ENCODE measurements at places on chromosomes 12 and 14. TPM values are rescaled to one million over a fixed set of nuclear protein-coding genes. Genes with fewer than 3 reads are reported as not detected.

DNA sequence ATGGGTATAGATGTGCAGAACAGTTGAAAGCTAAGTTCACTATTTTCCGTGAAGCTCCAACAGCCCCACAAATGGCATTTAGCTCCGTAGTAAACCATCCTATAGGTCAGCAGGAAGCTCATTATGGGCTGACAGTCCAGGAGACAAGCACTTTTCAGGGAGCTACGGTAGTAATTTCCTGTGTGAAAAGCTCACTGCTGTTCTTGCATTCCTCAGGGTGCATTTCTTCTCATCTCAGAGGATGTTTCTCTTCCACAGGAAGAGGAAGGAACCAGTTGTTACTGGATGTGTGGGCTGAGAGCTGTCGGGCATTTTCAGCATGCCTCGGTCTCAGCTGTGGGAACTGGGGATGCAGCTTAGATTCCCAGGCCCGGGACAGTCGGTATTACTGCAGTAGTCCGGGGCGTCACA is 72.8 kb downstream of the GALNT4 start:
- peak overlapping the region; percentile 98 for H3K27ac ChIP-seq
- peak overlapping the region; percentile 52 for H3K4me3 ChIP-seq
- no peaks in the 10 kb centered on the region for H3K27me3 ChIP-seq
- H3K36me3 ChIP-seq, result no peaks in the 10 kb centered on the region
- DNase-seq, result no peak

GRCh38 chr12:85569261-85569660 is 266.9 kb downstream of the RASSF9 start:
- H3K4me1 ChIP-seq, result peaks cover 2% of the 10 kb centered on the region
- no peak overlapping the region for H3K27ac ChIP-seq
- no peaks in the 10 kb centered on the region for H3K36me3 ChIP-seq
- no peak for DNase-seq

DNA sequence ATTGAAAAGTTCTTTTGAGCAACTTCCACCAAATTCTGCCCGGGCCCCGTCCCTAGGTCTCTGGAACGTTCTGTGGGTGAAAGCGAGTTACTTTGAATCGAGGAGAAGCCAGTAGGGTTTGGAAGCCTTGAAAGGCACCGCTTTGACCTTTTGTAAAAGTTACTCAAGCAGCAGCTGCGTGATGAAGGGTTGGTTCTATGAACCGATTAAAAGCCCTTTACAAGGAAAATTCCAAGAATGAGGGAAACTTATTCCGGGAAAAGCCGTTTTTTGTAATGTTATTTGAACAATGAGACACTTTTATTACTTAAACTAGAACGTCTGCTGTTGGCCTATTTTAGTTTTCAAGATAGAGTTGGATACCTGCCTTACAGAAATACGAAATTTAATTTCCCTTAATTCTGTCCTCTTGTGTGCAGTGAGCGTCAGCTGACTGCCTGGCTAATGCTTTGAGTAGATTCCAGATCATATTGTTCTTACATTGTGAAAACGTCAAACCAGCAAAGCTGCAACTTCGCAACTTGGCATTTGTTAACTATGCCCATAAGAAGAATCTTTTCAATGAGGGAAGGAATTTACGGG is 906 bp downstream of the LARP4 start:
- no peaks in the 10 kb centered on the region for H3K27me3 ChIP-seq
- no peaks in the 10 kb centered on the region for H3K36me3 ChIP-seq
- peaks cover 41% of the 10 kb centered on the region for H3K4me1 ChIP-seq
- H3K4me3 ChIP-seq, result peak overlapping the region; percentile 96

GPR135 gene
- 3.5 TPM for total RNA-seq

- H3K4me1 ChIP-seq, result peaks cover 5% of the 10 kb centered on the region
- no peaks in the 10 kb centered on the region for H3K36me3 ChIP-seq
- DNase-seq, result peak; percentile 27
- no peak overlapping the region for H3K4me3 ChIP-seq
Observed at GRCh38 chr12:92729773-92730305, 27.1 kb downstream of the PLEKHG7 start.

CLEC4E gene
- total RNA-seq, result not detected

- peaks cover 33% of the 10 kb centered on the region for H3K4me1 ChIP-seq
- no peak overlapping the region for H3K27ac ChIP-seq
- peaks cover 43% of the 10 kb centered on the region for H3K36me3 ChIP-seq
- no peaks in the 10 kb centered on the region for H3K27me3 ChIP-seq
- peak; percentile 69 for DNase-seq
Observed at GRCh38 chr12:131988054-131988796, 38.5 kb downstream of the EP400 start.

DNA sequence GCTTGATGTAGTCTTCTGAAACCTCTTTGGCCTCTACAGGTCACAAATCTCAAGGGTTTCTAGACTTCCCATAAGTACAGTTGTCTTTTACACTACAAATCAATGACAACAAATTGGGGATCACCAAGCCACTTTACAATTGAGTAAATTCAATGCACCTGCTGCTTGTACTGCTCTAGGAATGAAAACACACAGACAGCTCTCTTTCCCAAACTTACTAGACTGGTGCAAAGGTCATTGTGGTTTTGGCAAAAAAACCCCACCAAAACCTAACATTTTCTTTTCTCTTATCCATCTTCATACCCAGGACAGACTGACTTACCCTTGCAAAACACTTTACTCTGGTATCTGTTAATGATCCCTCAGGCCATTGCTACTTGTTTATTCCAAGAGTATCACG is 2.7 kb downstream of the M6PR start:
- H3K27me3 ChIP-seq, result no peaks in the 10 kb centered on the region
- no peak overlapping the region for H3K27ac ChIP-seq
- no peak overlapping the region for H3K4me3 ChIP-seq
- H3K36me3 ChIP-seq, result peaks cover 21% of the 10 kb centered on the region

GRCh38 chr14:53146739-53147138 is 6.4 kb downstream of the DDHD1 start:
- no peak overlapping the region for H3K4me3 ChIP-seq
- no peaks in the 10 kb centered on the region for H3K27me3 ChIP-seq
- H3K36me3 ChIP-seq, result peaks cover 3% of the 10 kb centered on the region
- no peak overlapping the region for H3K27ac ChIP-seq
- peaks cover 22% of the 10 kb centered on the region for H3K4me1 ChIP-seq
- DNase-seq, result no peak

- no peaks in the 10 kb centered on the region for H3K36me3 ChIP-seq
- peaks cover 4% of the 10 kb centered on the region for H3K27me3 ChIP-seq
- no peak overlapping the region for H3K4me3 ChIP-seq
Observed at GRCh38 chr12:53194973-53195372, 12.1 kb downstream of the ITGB7 start.

DNA sequence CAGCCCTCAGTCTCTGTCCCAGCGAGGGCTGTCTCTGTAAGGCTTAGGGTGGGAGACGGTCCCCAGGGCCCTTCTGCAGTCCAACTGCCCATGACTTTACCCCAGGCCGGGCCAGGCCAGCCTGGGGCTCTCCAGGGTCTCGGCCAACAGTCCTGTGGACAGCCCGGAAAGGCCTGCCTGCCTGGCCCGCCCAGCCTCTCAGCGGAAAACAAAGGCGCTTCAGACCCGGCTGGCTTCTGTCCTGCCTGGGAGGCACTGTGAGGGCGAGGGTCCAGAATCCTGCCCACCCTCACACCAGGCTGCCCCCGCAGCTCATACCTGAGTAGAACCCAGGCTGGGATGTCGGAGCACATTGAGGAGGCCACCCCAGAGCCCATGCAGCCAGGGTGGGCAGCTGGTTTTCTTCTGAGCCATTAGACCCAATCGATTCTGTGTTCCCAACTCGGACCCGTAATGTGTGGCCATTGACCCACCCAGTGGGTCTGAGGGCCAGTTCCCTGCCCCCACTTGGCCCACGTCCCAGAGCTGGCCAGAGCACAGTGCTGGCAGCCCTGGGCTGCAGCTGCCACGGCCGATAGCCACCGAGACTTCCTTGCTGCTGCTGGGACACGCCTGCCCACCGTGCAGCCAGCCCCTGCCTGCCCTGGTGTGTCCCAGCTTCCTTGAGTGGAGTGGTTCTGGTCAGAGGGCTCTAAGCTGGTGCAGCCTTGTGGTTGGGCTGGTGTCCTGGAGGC is 1.6 kb downstream of the CRIP2 start:
- peak overlapping the region; percentile 89 for H3K27ac ChIP-seq
- DNase-seq, result no peak
- peak overlapping the region; percentile 77 for H3K4me3 ChIP-seq
- peaks cover 55% of the 10 kb centered on the region for H3K4me1 ChIP-seq

CDCA3 gene
- total RNA-seq, result 8.0 TPM

DNA sequence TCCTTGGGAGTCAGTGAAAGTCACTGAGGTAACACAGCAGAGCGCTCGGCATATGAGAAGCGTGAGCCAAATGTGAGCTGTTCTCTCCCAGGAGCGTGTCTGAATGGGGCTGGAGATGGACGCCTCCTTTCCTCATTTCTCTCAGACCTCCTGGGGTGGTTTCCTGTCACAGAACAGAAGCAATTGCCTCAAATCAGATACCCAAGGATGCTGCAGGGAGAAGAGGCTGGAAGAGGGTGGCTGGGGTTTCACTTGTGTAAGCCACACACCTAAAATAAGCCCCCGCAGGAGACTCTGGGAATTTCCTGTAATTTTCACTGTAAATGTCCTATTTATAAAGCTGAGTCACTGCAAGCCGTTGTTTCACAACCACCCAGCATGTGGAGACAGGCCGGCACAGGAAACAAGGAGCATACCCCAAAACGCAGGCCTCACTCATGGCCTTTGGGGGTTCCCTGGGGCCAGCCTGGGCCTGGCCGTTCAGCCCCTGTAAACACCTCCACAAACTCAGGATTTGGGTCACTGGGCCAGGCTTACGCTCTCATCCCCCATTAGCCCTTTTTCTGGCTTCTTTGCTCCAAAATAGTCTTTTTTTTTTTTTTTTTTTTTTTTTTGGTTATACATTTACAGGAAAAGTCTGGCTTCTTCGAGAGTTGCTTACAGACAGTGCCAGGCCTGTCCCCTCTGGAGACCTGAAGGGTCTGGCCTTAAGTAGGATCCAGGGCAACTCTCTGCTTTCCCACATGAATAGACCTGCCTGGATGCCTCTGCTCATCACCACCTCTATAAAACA is 55.3 kb downstream of the VCPKMT start:
- DNase-seq, result no peak
- no peaks in the 10 kb centered on the region for H3K36me3 ChIP-seq
- no peaks in the 10 kb centered on the region for H3K27me3 ChIP-seq
- peak overlapping the region; percentile 95 for H3K27ac ChIP-seq
- peaks cover 38% of the 10 kb centered on the region for H3K4me1 ChIP-seq
- H3K4me3 ChIP-seq, result peak overlapping the region; percentile 18

DNA sequence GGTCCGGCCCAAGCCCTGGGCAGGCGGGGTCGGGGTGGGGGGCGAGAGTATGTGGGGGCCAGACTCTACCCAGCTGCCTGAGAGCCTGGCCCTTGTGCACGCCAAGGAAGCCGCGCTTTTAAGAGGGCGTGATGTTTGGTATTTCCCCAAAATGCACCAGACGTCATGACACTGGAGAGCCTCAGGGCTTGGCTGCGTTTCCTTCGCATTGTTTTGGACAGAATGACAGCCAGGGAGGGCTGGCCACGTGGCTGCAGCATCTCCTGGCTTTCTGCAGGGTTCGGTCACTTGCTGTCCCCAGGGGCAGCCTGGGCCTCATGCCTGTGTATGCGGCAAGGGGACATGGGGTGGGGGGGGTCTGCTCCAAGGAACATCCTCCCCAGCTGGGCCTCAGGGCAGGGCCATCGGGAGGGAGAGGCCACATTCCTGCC is 16.1 kb upstream of the NUDT14 start:
- H3K4me3 ChIP-seq, result no peak overlapping the region
- H3K36me3 ChIP-seq, result no peaks in the 10 kb centered on the region
- peaks cover 25% of the 10 kb centered on the region for H3K4me1 ChIP-seq
- no peaks in the 10 kb centered on the region for H3K27me3 ChIP-seq

DNA sequence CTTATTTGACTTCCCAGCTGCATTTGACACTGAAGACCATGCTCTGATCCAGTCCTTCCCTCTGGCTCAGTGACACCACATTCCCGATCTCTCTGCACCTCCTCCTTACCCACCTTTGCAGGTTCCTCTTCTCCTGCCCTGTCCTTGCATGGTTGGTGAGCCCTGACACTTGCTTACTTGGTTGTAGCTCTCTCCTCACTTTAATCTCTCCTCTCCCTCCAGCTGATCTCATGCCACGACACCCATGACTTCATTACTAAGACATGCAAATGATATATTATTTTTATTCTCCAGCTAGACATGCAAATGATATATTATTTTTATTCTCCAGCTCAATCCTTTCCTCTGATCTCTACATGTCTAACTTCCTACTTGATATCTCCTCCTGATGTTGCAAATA is at the start of gene SERPINA9:
Gene SERPINA9, minus strand, starts transcription at position 175 of the 400 bp plus-strand sequence. CDS start 6,357 bp downstream, outside the sequence.
- H3K27ac ChIP-seq, result no peak within 1 kb of the TSS
- peaks cover 5% of the 10 kb centered on the region for H3K4me1 ChIP-seq
- H3K36me3 ChIP-seq, result no peaks in the 10 kb centered on the region
- DNase-seq, result no peak

TAS2R46 gene
- 1.5 TPM for total RNA-seq

GRCh38 chr14:68368850-68369249 is 424.0 kb downstream of the ZFP36L1 start:
- no peaks in the 10 kb centered on the region for H3K27me3 ChIP-seq
- H3K36me3 ChIP-seq, result no peaks in the 10 kb centered on the region
- no peak overlapping the region for H3K4me3 ChIP-seq
- DNase-seq, result no peak
- H3K4me1 ChIP-seq, result peaks cover 28% of the 10 kb centered on the region
